Cardiac fibroblast (primary cell): ENCODE measurements at places on chromosomes 5 and 9.

GRCh38 chr9:137764981-137765380 lies 112.6 kb upstream of the CACNA1B start:
- no peak for DNase-seq

- DNase-seq = no peak
Observed at GRCh38 chr5:173198049-173198448, 37.0 kb downstream of the NKX2-5 start.

DNA sequence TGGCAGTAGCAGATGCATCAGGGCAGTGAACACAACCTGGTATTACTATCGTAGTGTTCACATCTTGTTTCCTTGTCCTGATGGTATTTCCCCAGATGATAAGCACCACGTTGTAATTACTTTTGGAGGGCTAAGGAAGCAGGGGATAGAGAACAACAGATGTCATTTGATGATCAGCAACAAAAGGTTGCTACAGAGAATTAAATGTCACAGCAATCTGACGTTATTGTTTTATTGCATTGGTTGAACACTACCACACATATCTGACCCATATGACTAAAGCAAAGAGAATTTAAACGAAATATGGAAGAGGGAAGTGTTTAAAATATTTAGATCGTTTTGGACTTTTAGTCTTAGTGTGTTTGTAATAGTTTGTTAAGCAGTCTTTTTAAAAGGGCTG lies 408.3 kb downstream of the SH3GL2 start:
- DNase-seq = no peak

- DNase-seq = no peak
Observed at GRCh38 chr9:97403746-97404316, 8.1 kb upstream of the TDRD7 start.

- no peak for DNase-seq
Observed at GRCh38 chr9:98971915-98972223, 28.2 kb downstream of the COL15A1 start.

- no peak for DNase-seq
Observed at GRCh38 chr9:128397831-128398230, 22.8 kb upstream of the CERCAM start.

DNA sequence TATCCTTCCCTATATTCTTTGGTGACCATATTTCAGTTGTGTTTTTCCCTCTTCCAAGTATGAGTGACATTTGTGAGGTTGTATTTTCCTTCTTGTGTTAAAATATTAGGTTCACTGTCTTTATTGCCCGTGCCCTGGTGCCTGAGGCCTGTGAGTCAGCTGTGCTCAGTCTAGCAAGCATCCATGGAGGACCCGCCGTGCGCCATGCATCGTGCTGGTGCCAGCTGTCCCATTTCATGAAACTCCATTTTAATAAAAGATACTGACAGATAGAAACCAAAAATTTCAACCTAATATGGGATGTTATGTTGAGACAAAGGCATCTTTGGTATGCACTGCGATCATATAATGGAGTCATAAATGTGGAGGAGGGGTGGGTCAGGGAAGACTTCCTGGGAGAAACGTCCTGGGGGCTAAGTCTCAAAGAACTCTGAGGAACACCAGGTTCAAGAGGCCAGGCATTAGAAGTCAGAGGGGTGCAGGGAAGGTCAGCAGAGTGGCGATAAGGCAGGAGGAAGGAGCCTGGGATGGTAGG lies 34.0 kb upstream of the FGF1 start:
- no peak for DNase-seq

DNA sequence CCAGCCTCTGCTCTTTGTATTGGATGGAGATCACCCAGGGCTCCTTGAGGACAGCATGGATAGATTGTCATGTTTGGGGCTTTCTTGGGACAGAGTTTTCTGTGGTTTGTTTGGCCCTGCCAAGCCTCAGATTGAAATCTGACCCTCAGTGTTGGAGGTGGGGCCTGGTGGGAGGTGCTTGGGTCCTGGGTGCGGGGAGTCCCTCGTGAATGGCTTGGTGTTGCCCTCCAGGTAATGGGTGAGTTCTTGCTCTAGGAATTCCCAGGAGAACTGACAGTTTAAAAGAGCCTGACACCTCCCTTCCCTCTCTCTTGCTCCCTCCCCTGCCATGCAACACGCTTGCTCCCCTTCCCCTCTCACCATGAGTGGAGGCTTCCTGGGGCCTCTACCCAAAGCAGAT lies 48.6 kb upstream of the OLFM1 start:
- DNase-seq = no peak

GRCh38 chr9:6680797-6681146 lies 35.2 kb upstream of the GLDC start:
- peak; percentile 39 for DNase-seq

- no peak for DNase-seq
Observed at GRCh38 chr9:75210215-75210614, 121.9 kb downstream of the OSTF1 start.

GRCh38 chr5:56607551-56607950 lies 207.8 kb upstream of the MAP3K1 start:
- peak; percentile 30 for DNase-seq

DNA sequence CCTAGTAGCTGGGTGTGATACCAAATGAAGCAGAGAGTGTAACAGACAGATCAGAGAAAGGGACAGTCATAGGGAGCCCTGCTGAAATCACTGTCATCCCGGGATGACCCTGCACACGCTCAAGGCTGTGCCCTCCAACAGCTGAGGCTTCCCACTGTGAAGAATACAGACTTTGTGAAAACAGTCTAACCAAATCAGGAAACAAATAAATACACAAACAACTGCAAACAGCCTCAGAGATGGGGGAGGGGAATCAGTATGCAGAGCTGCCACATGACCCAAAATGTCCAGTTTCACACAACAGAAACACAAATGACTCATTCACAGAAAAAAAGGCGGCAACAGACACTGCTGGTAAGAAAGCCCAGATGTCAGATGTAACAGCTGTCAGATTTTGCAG lies 101.9 kb downstream of the ADAMTS2 start:
- DNase-seq = peak; percentile 84
